GM23338 (cell line): ENCODE measurements at places on chromosomes 5 and 9.

DNA sequence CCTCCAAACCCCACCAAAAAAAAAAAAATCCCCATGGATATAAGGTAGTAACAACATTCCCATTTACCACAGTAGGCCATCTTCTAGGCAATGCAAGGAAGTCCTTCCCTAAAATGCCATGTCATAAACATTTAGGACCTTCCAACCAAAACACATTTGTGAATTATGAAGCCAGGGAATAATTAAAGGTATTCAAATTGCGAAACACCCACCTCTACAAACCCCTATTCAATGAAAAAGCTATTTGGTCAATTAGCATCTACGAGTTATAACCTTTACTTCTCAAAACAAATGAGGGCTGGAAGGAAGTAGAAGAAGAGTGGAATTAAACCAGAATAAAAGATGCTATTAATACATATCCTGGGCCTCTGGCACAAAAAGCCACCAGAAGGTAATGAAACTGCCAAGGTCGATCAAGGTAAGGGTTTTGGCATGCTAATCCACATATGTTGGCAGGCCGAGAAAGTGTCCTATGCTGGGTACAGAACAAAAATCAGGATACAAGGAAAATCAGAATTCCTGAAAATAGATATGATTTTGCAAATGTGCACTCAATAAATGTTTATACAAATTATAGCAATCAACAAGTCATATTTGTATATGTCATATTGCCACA lies 47.7 kb downstream of the MTMR12 start:
- DNase-seq = no peak

GRCh38 chr9:117697046-117697445 lies 7.2 kb upstream of the TLR4 start:
- DNase-seq = no peak

DNA sequence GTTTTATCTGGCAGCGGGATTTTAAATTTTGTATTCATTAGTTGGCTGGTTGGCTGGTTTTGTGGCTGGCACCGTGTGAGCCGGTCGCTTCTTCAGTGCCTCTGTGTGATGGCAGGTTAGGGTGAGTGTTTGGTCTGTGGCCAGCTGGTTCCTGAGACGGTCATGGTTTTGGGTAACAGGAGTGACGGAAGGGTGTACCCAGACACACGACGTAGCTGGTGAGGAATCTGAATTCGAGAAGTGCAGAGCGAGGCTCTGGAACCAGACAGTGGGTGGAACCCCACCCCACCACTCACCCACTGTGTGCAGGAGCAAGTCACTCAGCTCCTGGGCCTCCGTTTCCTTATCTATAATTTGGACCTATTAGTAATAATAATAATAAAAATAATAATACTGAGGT lies 2.7 kb downstream of the BTNL9 start:
- no peak for DNase-seq

GRCh38 chr9:5853617-5854016 lies 20.7 kb upstream of the ERMP1 start:
- no peak for DNase-seq

DNA sequence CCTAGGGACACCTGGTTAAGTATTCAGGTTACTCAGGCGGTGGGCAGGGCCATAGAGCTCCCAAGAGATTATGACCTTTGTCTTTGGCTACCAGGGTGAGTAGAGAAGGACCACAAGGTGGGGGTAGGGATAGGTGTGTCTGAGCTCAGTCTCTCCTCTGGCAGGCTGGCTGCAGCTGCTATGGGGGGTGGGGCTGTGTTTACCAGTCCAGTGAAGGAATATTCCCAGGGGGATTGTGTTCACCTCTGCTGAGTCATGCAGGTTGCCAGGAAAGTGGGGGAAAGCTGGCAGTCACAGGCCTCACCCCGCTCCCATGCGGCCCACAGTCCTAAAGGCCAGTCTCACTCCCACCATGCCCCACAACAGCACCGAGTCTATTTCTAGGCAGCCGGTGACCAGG lies 53.6 kb upstream of the POU5F2 start:
- DNase-seq = no peak

GRCh38 chr9:124218438-124218982 lies 39.2 kb upstream of the NEK6 start:
- DNase-seq = no peak

DNA sequence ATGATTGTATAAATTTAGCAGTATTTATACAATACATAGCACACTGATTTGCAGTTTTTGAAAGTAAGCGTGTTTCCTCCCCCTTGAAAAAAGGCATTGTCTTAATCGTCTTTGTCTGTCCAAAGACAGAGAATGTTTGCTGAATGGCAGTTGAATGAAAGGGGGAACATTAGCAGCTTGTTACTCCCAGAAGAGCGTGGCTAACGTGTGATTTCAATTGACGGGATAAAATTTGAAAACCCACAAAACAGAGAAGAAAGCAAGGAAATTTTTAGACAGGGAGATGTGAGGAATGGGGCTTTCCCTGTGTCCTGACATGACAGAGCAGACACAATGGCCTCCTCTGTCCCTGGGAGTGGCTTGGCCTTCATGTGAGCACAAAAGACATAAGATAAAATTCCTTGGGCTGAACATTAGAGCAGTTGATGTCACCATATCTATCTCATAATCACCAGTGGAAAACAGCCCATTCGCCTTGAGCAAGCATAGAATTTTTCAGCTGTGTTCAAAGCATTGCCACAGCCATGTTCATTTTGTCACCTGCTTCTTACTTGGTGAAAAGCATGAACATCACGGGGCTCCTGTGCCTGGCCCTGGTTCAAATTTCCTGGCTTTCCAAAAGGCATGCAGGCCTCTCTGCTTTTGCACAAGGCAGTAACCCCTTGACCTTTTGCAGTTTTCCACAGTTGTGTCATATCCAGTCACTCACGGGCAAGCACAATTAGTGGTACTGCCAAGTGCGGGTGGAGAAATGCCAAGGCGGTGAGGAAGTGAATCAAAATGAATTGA lies 126.9 kb downstream of the TLE1 start:
- no peak for DNase-seq

- DNase-seq = no peak
These were observed 67.7 kb upstream of the STC2 start for GRCh38 chr5:173395933-173396308.

DNA sequence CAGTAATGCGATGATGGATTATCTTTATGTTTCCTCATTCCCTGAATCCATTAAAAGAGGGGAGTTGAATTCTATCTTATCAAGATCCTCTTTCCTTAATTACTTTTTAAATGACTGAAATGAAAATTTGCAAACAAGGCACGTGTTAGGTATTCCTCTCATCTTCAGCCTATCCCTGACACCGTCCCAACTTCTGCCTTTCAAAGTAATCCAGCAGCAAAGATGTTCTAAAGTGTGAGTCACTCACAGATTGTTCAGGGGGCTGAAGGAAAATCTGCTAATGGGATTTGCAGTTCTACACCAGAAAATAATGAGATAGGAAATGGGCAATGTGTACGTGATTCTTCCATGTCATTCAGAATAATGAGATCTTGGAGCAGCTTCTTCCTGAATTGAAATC lies 403.0 kb downstream of the ARHGEF28 start:
- DNase-seq = no peak

- no peak for DNase-seq
These were observed 12.8 kb upstream of the MACIR start for GRCh38 chr5:103245761-103246160.

DNA sequence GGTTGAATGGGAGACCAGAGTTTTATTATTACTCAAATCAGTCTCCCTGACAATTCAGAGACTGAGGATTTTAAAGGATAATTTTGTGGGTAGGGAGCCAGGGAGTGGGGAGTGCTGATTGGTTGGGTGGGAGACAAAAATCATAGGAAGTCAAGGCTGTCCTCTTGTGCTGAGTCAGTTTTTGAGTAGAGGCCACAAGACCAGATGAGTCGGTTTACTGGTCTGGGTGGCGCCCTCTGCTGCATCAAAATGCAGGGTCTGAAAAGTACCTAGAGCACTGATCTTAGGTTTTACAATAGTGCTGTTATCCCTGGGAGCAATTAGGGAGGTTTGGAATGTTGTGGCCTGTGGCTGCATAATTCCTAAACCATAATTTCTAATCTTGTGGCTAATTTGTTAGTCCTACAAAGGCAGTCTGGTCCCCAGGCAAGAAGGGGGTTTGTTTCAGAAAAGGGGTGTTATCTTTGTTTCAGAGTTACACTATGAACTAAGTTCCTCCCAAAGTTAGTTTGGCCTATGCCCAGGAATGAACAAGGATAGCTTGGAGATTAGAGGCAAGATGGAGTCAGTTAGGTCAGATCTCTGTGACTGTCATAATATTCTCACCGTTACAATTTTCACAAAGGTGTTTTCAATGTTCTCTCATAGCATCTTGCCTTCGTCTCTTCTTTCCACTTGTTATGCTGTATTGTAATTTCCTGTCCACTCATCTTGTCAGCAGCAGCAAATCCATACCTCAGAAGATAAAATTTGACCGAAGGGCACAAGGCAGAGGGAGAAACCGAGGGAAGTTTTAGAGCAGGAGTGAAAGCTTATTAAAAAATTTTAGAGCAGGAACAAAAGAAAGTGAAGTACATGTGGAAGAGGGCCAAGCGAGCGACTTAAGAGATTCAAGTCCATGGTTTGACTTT lies 59.2 kb upstream of the CLINT1 start:
- DNase-seq = peak; percentile 86

DNA sequence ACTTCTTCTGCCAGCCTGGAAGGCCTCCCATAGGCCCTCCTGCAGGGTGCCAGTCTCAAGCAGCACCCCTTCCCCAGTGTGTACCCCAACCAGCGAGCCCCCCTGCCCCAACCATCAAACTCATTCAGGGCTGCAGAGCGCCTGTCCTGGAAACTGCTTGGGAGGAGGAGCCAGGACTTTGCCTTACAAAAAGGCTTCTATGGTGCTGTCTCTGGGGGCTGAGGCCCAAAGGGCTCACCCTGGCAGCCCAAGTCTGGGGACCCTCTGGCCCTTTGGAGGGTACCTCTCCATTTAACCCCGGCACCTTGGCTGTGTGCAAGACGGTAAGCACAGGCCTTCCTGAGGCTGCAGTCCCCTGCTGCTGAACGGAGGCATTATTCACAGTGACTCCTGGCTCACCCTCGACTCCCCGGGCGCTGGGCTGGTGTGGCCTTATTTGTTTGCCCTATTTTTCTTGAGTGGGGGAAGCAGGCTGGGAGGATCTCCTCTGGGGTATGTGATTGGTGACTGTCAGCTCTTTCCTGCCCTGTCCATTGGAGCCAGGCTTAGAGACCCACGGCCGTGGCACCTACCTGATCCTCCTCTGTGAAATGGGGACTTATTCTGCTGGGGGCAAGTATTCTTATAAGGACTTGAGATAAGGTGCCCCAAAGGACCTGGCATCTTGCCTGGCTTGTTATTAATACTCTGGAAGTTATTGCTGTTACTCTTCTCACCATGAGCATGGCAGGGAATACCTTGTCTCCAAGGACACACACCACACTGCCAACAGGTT lies 5.8 kb downstream of the LMX1B start:
- DNase-seq = peak; percentile 45

DNA sequence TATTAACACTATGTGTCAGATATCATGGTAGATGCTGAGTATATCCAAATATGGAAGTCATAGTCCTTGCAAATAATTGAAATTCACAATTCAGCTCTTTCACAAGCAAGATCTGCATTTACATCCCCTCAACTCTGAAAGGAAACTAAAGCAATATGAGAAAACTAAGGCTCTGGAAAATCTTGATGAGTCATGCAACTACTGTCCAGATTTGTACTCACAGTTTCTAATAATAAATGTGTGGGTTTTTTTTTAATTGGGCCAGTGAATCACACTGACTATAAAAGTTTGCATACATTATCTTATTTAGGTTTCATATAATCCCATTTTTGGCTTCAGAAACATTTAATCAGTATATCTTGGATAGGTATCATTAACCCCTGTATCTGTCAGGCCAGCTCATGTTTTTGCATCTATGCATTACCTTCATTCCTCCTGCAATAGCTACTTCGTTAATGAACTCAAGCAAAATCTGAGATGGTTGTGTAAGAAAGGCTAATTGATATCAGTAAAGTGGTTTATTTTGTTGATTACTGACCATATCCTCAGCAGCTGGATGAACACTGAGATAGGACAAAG lies 58.7 kb upstream of the PRR16 start:
- no peak for DNase-seq

GRCh38 chr5:149228618-149229297 lies 42.9 kb upstream of the AFAP1L1 start:
- peak; percentile 74 for DNase-seq

DNA sequence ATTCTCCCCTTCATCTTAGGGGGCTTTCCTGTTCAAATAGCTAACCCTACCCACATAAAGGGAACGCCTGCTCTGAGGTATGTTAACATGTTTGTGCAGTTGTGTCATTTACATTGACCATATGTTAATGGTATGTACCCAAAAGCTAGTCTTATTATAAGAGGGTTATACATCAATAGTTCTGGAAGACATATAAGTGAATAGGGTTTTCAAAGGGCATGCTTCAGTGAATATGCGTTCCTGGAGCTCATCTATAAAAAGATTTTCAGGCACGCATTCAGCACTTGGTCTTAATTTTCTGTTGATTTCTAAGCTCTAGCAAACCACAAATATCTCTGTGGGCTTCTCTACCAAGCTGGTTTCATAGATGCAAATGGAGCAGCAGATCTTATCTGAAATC lies 766.1 kb downstream of the IRX1 start:
- no peak for DNase-seq

DNA sequence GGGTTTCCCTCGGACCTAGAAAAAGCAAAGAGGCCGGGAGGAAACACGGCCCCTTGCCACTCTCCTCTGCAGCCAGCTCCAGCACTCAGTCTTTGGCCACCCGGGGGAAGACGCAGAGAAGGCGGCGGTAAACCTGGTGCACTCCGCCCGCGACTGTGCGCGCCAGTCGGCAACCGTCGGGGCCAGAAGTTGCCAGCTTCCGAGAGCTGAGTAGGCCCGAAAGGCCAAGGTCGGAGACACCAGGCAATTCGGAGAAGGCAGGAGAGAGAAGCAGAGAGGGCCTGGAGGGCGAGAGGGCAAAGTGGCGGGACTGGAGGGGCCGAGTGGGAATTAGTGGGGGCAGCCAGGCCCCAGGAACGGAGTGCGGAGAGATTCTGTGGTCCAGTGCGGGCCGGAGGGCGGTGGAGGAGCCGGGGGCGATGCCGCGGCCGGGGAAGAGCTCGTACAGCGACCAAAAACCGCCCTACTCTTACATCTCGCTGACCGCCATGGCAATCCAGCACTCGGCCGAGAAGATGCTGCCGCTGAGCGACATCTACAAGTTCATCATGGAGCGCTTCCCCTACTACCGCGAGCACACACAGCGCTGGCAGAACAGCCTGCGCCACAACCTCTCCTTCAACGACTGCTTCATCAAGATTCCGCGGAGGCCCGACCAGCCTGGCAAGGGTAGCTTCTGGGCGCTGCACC lies at the start of gene FOXB2:
FOXB2 (plus strand) TSS at position 420 of the 690 bp plus-strand sequence; CDS start at position 420, 0 bp downstream.
- DNase-seq = peak; percentile 70

DNA sequence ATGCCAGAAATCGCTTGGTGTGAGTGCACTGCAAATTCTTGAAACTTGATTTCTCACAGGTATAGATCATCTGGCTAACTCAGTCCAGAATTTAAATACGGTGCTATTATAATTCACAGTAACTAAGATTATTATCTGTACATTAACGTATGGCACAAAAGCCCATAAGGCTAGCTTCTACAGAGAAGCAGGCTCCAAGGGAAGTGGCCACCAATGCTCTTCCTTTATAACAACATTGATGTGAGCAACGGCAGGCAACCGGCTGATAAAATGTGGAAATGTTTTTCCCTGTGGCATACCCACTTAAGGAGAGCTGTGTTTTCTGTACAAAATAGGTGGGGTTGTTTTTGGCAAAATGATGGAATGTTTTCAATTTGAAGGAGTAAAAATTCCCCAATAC lies 35.7 kb downstream of the SEMA4D start:
- DNase-seq = no peak

GRCh38 chr5:151214614-151215545 lies 9.0 kb downstream of the CCDC69 start:
- DNase-seq = no peak
